Heart left ventricle (tissue), 16 donors: ENCODE measurements at places on chromosomes 6 and 20. TPM values are rescaled to one million over a fixed set of nuclear protein-coding genes. Genes with fewer than 3 reads are reported as not detected.

DNA sequence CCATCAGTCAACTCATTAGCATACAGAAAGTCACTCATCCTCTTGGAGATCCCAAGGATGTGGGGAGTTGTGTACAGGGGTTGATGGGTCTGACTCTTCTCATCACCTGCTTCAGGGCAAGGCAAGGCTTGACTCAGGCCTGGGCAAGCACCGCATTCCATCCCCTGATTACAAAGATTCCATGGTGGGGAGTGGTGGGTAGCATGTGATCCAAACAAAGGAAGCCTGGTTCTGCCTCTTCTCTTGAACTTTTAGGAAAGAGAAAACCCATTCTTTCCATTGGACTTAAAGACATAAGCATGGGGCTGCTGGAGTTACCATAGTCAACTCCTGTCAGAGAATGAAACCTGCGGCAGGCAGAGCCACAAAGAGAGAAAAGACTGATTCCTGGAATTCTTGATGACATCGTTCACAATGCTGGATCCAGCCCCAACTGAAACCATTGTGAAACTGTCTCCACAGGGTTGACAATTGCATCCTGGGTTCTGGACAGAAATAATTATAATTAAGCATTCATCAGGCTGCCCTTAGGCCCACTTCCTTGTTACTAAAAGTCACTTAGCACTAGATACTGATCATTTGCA lies 235.8 kb upstream of the KCNG1 start:
- no peak for DNase-seq

DNA sequence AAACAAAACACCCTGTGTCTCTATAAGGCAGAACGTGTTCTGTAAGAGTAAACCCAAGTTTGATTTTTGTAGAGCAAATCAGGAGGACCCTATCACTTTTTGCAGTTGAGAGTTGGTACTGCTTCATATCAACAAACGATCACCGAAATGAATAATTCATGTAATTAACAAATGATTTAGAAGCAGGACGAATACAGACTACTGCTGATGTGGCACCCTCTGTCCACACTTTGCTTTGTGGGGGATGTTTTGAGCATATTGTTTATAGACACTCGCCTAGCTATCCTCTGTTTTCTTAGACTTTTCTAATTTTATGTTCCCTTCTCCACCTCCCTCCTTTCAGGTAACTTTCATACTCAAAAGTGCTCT lies 1.5 kb downstream of the CD2AP start:
- no peak for DNase-seq

DNA sequence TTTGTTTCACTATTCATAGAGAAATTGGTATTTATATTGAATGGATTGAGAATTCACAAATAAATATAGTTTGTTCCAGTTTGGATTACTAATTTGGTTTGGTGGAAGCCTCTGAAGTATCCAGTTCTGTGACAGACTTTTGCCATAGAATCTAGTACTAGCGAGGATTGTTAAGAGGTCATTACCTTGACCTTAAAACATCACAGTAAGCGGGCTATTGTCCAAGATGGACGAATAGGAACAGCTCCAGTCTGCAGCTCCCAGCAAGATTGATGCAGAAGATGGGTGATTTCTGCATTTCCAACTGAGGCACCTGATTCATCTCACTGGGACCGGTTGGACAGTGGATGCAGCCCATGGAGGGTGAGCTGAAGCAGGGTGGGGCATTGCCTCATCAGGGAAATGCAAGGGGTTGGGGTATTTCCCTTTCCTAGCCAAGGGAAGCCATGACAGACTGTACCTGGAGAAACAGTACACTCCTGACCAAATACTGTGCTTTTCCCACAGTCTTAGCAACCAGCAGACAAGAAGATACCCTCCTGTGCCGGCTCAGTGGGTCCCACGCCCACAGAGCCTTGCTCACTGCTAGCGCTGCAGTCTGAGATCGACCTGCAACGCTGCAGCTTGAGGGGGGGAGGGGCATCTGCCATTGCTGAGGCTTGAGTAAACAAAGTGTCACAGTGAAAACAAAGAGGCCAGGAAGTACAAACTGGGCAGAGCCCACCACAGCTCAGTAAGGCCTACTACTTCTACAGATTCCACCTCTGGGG lies 66.4 kb upstream of the NEDD9 start:
- DNase-seq, result no peak

GRCh38 chr20:59726281-59726595 lies 121.9 kb downstream of the PHACTR3 start:
- DNase-seq, result no peak

- DNase-seq, result peak; percentile 39
These were observed 104.5 kb downstream of the IBTK start for GRCh38 chr6:82143041-82143481.

GRCh38 chr6:91751526-91751925 lies 1164.7 kb upstream of the MAP3K7 start:
- DNase-seq, result no peak

GRCh38 chr6:158459726-158460125 lies 100.2 kb upstream of the TMEM181 start:
- DNase-seq, result no peak

DNA sequence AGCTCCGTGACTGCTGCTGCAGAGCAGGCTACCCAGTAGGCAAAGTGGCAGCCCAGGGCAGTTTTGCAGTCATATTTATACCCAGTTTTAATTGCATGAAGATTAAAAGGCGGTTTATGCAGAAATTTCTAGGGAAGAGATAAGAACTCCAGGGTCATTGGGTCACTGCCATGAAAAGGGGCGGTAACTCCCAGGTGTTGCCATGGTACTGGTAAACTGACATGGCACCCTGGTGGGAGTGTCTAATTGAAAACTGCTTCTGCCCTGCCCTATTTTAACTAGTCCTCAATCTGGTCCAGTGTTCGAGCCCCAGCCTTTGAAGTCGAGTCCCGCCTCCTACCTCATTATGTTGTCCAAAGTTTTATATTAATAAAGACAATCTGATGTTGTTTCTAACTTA lies 75.0 kb upstream of the FUCA2 start:
- DNase-seq, result no peak

DNA sequence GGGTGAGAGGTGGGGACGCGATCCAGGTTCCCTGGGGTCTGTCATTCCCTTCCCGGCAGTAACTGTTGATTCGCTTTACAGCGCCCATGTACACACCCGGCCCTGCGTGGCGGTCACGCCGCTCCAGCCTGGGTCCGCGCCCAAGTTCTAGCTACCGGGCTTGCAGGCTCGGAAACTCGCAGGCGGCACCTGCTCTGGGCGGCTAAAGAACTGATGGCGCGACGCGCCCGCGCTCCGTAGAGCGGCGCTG lies 1.4 kb upstream of the POU3F2 start:
- DNase-seq, result peak; percentile 62

DNA sequence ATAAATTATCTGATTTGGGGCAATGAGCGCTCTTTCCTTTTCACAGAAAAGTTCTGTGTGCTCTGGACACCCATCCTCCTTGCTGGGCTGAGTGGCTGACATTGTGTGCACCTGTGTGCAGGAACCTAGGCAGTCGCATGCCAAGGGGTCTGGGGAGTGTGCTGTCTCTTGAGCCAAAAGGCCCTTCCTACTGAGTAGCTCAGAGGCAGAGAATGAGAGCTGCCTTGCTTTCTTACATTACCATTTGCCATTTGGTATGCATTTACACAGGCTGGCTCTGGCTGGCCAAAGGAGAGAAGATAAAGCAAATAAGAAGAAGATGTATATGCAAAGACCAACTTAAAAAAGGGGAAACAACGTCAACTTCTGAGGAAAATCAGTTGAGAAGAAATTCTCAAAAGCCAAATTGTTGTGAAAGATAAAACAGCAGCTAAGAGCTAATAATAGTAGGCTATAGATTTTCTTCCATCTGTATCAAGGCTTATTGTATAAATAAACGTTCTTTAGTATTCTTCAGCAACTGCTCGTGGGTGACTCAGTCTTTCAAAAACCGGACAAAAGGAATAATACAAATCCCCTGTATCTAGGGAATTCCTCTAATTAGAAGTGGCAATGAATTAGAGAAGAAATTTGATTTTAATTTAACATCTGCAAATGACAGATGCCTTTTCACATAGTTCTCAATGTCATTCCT lies 121.9 kb downstream of the INSM1 start:
- DNase-seq, result no peak

- no peak for DNase-seq
These were observed 564.0 kb upstream of the JARID2 start for GRCh38 chr6:14681699-14682487.

DNA sequence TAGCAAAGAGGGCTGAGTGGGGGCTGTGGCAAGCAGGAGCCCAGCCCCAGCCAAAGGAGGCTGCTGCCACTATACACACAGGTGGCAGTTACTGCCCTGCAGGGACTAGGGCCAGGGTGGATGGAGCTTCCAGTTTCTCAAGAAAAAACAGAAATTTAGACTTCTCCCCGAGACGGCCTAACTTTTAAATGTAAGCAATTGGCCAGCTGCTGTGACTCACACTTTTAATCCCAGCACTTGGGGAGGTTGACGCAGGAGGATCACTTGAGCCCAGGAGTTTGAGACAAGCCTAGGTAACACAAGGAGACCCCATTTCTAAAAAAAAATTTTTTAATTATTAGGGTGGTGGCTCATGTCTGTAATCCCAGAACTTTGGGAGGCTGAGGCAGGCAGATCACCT lies 98.2 kb upstream of the NFATC2 start:
- no peak for DNase-seq

DNA sequence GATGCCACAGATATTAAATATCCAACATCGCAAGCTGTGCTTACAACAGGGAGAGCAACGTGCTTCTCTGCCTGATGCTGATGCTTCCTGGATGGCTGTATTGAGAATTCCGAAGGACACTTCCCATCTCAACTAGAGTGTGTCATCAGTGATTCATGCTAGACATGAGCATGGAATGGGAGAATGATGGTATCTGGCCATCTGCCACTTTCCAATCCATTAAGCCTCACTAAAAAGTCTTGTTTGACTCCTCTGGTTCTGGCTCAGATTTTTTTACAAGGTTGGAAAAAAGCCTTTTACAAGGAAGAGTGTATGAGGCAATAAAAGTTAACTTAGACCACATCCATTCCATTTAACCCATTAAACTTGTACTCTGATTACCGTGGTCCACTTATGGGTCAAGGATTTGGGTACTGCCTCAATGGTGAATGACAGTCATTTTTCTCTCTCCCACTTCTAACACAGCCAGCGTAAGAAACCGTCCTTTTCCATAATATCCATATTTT lies 265.3 kb downstream of the UST start:
- DNase-seq, result no peak

DNA sequence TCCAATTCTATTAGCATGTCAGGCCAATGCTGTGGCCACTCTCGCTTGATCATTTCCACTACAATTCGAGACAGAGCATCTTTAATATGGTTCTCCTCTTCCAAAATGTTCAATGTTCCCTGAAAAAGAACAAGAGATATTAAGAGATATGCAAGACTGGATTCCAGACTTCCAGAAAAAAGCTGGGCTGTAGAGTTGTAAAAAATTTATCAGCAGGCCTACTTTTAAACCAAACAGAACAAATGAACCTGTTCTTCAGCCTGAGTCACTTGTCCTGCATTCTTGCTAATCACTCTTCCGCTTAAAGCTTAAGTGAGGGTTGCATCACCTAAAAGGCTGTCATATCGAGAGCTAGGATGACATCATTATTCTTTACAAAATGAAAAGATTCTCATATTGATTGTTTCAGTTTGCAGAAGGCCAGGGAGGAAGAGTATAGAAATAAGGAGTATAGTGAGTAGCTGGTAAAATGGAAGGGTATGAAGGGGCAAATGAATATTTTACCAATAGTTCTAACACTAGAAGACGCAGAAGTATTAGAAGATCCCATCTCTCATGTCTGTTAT lies 4.9 kb downstream of the XPO5 start:
- no peak for DNase-seq

- DNase-seq, result no peak
These were observed 13.0 kb downstream of the E2F3 start for GRCh38 chr6:20414711-20415110.

DNA sequence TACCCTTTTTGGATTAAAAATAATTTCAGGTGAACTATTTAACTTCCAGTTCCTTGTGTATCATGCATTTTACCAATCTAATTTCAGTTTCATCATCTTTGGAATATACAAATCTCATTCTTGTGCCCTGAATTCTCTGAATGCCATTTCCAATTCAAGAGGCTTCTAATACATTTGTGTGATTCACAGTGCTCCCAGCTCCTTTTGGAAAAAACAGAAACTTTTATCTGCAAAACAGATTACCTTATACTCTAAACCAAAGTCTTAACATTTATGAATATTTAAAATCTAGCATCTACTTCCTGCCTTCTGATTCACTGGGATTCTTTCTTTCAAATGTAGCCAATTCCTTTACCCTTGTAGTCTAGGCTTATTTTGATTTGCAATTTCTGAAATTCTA lies 11.1 kb upstream of the PEX7 start:
- DNase-seq, result no peak

DNA sequence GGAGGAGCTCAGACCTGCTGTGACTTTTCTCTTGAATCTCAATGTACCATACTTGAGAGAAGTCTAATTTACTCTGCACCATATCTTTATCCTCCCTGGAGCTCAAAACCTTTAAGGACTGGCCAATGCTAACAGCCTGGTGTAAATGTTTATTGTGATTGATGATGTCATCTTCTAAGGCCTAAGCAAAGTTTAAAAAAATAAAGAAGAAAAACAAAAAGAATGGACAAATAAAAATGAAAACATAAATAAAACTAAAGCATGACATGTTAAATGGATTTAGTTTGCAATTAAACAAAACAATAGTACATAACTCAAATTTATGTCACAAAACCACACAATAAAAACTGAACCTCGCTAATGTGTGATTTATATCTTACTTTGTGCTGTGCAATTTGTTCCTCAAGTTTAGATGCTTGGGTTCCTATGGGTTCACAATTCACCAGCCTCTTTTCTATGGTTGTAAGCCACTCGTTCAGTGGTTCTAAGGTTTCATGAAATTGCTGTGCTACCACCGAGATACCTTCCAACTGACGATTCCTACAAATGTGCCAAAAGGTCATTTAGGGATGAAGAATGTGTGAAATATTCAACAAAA lies 113.0 kb downstream of the DST start:
- DNase-seq, result no peak

GRCh38 chr6:31725502-31726350 lies 2.6 kb downstream of the MPIG6B start:
- no peak for DNase-seq

- DNase-seq, result no peak
These were observed 37.9 kb upstream of the RNF217 start for GRCh38 chr6:124924333-124924759.

- DNase-seq, result no peak
These were observed 56.9 kb upstream of the CD2AP start for GRCh38 chr6:47420394-47421371.

- no peak for DNase-seq
These were observed 11.3 kb downstream of the APMAP start for GRCh38 chr20:24981282-24981681.

- no peak for DNase-seq
These were observed 16.2 kb upstream of the EMILIN3 start for GRCh38 chr20:41382791-41383305.

- no peak for DNase-seq
These were observed 462.5 kb upstream of the BTBD3 start for GRCh38 chr20:11454966-11455799.

The ESR1 gene
- 0.19 TPM for polyA plus RNA-seq

The WFDC12 gene
- not detected for polyA plus RNA-seq

The REM1 gene
- polyA plus RNA-seq, result 2.6 TPM

The FERMT1 gene
- 0.15 TPM for polyA plus RNA-seq

The ERVFRD-1 gene
- polyA plus RNA-seq, result not detected

The C6orf52 gene
- 0.99 TPM for polyA plus RNA-seq

The BACH2 gene
- 0.23 TPM for polyA plus RNA-seq

The GNAS-AS1 gene
- polyA plus RNA-seq, result 0.91 TPM

The SLC52A3 gene
- polyA plus RNA-seq, result 1.7 TPM
